Transverse colon (tissue), 4 donors: ENCODE measurements at places on chromosomes 1 and 21. TPM values are rescaled to one million over a fixed set of nuclear protein-coding genes. Genes with fewer than 3 reads are reported as not detected.

DNA sequence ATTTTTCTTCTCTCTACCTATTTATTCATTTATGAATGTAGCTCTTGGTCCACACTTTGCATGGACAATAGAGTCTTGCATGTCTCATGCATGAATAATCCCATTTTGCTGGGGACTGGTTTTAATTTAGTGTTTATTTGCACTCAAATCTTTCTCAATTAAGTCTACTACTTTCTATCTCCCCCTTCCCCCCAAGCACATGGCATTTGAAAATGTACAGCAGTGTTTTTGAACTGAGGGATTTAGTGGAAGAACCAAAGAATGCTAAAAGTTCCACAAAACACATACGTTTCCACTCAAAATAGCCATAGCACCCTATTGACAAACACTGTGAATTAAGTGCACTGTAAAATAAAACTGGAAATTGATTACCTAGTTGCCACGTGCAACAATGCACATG is 119.5 kb upstream of the USH2A start:
- DNase-seq = no peak

DNA sequence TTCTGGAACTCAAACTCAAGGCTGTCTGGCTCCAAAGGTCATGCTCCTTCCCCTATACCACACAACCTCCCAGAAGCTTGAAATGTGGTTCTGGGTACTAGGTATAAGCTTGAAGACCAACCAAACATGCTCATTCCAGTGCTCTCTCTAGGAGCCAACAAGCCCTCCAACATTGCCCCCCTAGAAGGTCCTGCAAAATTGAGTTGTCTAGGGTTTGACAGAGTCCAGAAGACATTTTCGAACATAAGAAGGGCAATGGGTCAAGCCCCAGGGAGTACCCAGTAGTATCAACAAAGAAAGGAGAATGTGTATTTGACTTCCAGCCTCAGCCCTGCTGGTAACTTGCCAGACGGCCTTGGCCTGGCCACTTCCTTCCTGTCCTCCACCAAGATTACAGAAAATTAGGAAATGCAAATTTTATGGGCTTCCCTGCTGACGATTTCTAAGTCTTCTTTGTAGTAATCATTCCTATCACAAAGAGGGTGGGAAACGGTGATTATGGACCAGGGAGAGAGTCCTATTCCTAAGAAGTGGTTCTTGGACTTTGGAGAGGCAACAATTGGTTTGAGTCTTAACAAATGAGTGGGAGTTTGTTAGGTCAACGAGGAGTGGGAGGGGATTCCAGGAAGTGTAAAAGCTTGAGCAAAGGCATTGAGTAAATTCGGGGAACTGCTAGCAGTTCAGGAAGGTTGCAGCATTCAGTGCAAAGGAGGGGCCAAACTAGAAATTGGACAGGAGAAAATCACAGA is 18.7 kb upstream of the SLAMF1 start:
- peak; percentile 58 for DNase-seq

DNA sequence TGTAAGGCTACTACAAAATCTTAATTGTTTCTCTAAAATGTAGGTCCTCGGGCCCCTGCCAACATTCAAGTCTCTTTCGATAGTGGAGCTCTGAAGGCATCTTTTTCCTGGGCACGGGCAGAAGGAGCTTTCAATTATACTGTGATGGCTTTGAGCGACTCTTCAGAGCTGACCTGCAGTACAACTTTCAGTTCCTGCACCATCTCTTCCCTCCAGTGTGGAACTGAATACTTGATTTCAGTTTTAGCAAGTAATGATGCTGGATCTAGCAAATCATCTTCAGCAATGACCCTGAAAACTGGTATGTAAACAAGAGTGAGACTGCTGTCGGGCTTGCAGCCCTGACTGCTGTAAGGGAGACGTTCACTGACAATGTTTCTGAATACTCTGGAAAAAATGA is 9.6 kb downstream of the FNDC7 start:
- no peak for DNase-seq

GRCh38 chr1:16503494-16503893 is 10.6 kb downstream of the RNU1-1 start:
- no peak for DNase-seq

DNA sequence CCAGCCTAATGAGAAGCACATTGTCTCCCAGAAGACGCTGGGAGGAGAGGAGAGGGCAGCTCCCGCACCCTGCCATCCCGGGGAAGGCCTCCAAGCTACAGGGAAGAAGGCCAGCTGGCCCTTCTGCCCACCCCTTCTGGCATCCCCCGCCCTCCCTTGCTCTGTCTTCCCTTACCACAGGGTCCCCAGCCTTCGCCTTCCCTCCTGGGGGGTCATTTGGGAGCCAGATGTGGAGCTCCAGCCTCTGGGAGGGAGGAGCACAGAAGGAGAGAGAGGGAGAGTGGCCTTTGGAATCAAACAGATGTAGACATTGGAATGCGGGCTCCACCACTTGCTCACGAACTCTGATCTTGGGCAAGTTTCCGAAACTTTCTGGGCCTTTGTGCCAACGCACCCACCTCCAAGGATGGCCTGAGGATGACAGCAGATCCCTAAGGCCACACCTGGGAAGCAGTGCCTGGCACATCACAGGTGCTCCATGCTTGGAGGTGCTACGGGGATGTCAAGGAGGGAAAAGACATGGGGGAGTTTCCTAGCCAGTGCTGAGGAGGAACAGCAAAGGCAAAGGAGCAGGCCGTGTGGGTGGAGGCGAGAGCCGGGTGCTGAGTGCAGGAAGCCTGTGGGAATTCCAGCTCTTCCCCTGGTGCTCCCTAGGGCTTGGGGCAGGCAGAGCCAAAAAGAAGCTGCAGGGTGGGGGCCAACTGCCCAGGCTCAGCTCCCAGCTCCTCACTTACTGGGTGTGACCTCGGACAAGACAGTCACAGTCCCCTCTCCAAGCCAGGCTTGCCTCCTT is 23.1 kb upstream of the RSPO1 start:
- DNase-seq = no peak

DNA sequence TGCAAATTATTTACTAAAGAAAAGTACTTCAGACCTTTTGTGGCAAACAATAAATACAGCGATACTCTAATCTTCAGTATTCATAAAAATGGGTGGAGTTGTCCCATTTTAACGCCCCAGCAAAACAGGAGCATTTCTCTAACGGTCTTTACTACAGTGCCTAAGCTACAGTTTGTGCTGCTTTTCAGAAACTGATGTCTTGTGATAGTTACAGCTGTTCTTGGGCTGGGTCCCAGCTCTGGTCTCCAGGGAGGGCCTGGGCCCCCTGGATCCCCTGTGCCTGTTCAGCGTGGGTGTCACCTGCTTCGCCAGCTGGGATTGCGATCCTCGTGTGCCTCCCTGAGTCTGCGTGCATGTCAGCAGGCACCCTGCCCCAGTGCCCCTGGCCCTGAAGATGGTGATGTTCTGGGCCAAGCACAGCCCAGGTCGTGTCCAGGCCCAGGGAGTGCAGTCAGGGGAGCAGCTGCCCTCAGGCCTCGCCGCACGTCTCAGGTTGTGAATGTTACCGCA is 64.0 kb upstream of the DIP2A start:
- DNase-seq = no peak

DNA sequence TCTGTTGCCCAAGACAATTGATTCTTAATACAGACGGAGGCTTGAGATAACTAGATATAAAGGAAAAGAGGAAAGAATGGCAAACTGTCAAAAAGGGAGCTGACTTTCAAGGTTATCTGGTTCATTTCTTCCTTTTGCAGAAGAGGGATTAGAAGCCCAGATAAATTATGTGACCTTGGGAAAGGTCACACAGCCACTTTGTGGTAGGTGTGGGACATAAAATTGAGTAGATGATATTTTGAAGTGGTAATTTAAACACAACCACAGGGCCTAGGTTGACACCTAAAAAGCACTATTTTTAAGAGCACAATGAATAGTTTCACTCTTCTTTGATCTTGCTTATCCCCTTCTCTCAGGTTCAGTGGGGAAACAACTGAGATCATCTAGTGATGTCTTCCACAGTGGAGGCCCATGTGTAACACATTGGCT is 16.9 kb upstream of the KIAA0040 start:
- no peak for DNase-seq

- no peak for DNase-seq
These were observed 513.6 kb downstream of the PLPP3 start for GRCh38 chr1:56065729-56066128.

DNA sequence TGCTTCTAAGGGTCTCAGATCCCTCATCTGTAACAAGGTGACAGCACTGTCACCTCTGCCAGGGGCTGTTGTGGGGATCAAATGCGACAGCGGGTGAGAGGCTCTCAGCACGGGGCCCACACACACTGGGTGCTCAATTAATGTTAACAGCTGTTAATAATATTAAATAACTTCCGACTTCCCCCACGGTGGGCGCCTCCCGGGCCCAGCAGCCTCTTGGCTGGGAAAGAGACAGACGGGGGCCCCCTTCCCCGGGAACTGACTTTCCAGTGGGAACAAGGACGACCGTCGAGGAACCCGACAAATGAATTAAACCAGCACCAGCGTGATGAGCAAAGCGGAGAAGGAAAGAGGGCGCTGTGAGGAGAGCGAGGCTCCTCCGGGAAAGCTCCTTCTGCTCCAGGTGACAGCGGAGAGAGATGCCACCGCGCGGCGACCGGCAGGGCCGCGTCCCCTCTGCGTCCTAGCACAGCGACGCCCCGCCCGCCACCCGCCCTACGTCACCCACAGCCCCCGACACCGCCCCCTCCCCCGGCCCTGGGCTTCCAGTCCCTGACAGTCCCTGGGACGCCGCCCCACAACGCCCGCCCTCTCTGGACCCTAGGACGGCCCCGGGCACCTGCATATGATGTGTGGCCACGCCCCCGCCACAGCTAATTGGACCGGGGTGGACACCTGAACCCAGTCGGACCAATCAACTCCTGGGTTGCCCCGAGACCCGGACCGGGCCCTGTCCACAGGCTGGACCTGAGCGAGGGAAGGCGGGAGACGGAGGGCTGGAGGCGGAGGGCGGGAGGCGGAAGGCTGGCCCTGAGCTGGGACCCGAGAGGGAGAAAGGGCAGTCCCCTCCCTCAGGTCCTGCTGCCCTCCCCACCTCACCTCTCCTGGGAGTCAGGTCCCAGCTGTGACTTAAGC is 38.2 kb downstream of the MATN1 start:
- DNase-seq = peak; percentile 78

DNA sequence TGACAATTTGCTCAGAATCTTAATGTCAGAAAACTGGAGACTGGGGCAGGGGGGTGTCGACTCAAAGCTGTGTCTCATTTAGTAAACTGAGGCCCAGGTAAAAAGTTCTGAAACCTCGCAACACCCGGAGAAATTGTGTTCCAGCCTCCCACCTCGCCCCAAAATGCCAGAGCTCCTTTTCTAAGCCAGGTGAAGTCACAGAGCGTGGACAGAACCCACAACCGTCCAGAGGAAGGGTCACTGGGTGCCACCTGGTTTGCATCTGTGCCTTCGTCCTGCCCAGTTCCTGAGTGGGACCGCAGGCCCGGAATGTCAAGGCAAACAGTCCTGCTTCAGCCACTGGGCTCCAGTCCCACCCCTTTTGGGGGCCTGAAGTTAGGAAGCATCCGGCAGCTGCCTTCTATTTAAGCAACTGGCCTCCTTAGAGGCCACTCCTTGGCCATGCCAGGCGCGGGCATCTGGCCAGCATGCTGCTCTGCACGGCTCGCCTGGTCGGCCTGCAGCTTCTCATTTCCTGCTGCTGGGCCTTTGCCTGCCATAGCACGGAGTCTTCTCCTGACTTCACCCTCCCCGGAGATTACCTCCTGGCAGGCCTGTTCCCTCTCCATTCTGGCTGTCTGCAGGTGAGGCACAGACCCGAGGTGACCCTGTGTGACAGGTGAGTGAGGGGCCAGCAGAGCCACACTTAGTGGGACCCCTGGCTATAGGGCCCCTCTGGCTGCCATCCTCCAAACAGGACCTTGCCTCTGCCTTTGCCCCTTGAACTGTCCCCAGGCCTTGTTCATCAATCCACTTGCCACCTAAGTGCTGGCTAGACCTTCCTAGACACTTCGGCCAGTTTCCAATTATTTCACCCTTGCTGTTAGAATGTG is at the start of gene TAS1R1:
Gene TAS1R1 (plus strand): TSS at position 401 of the 872 bp plus-strand sequence. CDS start 67 bp downstream, at position 468.
- DNase-seq = peak; percentile 20

GRCh38 chr1:66443793-66444192 is 90.2 kb upstream of the SGIP1 start:
- no peak for DNase-seq

GRCh38 chr1:156471496-156472490 is 28.8 kb downstream of the MEF2D start:
- DNase-seq = peak; percentile 90

DNA sequence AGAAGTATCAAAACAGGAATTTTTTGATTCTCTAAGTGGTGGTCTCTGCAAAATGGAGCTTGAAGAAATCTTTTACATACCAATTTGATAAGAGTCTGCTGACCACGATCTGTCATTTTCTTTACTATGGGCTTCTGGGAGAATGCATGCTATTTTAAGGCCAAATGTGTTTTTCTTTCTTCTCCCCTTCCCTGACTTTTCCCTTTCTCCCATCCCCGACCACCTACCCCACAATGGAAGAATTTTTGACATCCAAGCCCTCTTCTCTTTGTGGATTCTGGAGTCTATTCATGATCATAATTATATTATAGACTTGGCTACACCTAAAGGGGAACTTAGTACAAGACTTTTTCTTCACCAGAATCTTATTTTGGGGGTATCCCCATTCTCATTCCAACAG is 31.3 kb downstream of the CNIH4 start:
- DNase-seq = no peak

DNA sequence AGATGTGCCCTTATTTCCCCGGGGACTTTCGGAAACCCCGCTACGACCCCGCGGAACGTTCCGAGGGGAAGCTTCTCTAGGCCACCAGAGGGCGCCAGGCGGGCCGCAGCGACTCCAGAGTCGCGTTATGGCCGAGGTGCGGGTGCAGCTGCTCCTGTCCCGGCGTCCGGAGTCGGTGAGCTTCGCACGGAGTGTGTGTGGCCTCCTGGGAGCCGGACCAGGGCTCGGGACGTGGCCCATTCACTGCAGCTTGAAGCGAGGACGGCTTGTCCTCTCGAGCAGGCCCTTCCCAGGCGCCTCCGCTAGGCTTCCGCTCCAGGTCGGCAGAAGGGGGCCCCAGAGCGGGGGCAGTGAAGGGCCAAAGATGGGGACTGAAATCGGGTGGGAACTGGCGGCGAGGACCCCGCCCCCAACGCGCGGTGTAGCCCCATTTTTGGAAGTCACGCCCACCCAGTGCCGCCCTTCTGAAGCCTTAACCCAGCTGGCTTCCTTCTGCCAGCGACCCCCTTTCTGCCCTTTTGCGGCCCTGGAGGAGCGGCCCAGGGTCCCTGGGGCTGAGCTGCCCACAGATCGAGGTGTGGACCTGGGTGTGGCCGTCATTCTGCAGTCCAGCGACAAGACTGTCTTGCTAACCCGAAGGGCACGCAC is at the start of gene NUDT17:
Gene NUDT17 (plus strand): TSS at position 117 of the 648 bp plus-strand sequence. CDS start 11 bp downstream, at position 128.
- peak; percentile 80 for DNase-seq

GRCh38 chr1:5826601-5827000 is 165.6 kb downstream of the NPHP4 start:
- no peak for DNase-seq

GRCh38 chr1:236507022-236507700 is 16.6 kb upstream of the LGALS8 start:
- DNase-seq = no peak

VWA1 gene
- total RNA-seq = 30.6 TPM

USP48 gene
- total RNA-seq = 48.4 TPM

HLX gene
- 7.8 TPM for total RNA-seq

ZNF678 gene
- 5.2 TPM for total RNA-seq

NFIA gene
- total RNA-seq = 17.3 TPM

CTTNBP2NL gene
- 64.8 TPM for total RNA-seq

KPNA6 gene
- 20.5 TPM for total RNA-seq

ADAMTS5 gene
- 12.9 TPM for total RNA-seq

MPC2 gene
- total RNA-seq = 14.2 TPM

BTBD8 gene
- total RNA-seq = 6.7 TPM

LCE2B gene
- total RNA-seq = not detected

CYP2J2 gene
- 53.9 TPM for total RNA-seq

LPAR3 gene
- total RNA-seq = 10.9 TPM

CLCA2 gene
- not detected for total RNA-seq
